ENCODE measurements at places on chromosomes 5 and 9. TPM values are rescaled to one million over a fixed set of nuclear protein-coding genes. Genes with fewer than 3 reads are reported as not detected.
A peak's percentile ranks its signal among the peaks of the same experiment; 100 is the strongest.

The CA9 gene
- 1.6 TPM for total RNA-seq

The ANKRD55 gene
- total RNA-seq = 0.74 TPM

The TMOD1 gene
- total RNA-seq = 3.8 TPM

The ABLIM3 gene
- total RNA-seq = 0.19 TPM

The SPINK6 gene
- total RNA-seq = not detected

The CDHR2 gene
- total RNA-seq = 0.81 TPM

The SVEP1 gene
- not detected for total RNA-seq

GRCh38 chr9:108854094-108854493 is 1.7 kb downstream of the ACTL7B start:
- no peaks in the 10 kb centered on the region for H3K36me3 ChIP-seq
- H3K27me3 ChIP-seq = peaks cover 12% of the 10 kb centered on the region
- no peak overlapping the region for H3K27ac ChIP-seq
- H3K4me1 ChIP-seq = no peaks in the 10 kb centered on the region
- H3K4me3 ChIP-seq = no peak overlapping the region

DNA sequence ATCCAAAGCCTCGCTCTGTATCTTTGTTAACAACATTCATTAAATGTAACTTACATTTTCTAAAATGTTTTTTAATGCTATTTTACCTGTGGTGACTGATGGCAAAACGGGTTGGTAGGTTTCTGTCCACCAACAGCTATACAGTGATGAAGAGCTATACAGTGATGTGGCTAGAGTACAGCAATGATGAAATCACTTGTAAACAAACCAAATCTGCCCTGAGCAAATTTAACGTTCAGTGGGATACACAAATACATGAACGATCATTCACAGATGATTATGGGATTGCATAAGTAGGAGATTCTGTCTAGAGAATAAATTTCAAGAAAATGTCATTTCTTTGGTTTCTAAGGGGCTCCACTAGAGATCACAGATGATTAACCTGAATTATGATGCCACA is 132.7 kb downstream of the MPDZ start:
- H3K4me3 ChIP-seq = no peak overlapping the region
- no peak overlapping the region for H3K27ac ChIP-seq
- H3K4me1 ChIP-seq = no peaks in the 10 kb centered on the region
- no peaks in the 10 kb centered on the region for H3K27me3 ChIP-seq

GRCh38 chr5:136057401-136058038 is 28.7 kb downstream of the TGFBI start:
- no peak overlapping the region for H3K27ac ChIP-seq
- no peak for DNase-seq
- no peaks in the 10 kb centered on the region for H3K27me3 ChIP-seq
- H3K4me1 ChIP-seq = no peaks in the 10 kb centered on the region
- no peaks in the 10 kb centered on the region for H3K36me3 ChIP-seq
- H3K4me3 ChIP-seq = no peak overlapping the region

DNA sequence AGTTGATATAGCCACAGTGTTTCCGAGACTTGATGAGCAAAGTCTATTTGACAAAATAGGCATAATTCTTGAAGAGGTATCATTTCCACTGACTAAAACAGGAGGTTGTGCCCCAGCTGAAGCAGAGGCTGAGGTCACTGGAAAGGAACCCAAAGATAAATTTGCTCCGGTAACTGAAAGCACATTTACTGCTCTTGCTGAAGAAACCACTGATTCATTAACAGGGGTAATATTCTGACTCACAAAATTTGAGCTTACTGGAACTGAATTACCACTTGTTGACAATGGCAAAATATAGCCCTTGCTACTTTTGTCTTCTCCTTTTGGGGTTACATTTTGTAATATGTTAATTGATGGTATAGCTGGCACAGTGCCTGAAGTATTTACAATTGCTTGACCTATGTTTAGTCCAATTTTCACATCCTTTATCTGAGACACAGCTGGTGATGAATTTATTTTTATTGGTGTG is 30.2 kb downstream of the MLANA start:
- peak; percentile 34 for DNase-seq
- H3K27me3 ChIP-seq = no peaks in the 10 kb centered on the region
- no peak overlapping the region for H3K4me3 ChIP-seq
- peak overlapping the region; percentile 93 for H3K27ac ChIP-seq
- H3K36me3 ChIP-seq = peaks cover 14% of the 10 kb centered on the region
- peaks cover 14% of the 10 kb centered on the region for H3K4me1 ChIP-seq

- H3K4me1 ChIP-seq = no peaks in the 10 kb centered on the region
- DNase-seq = no peak
- H3K27ac ChIP-seq = no peak overlapping the region
- H3K36me3 ChIP-seq = no peaks in the 10 kb centered on the region
- no peak overlapping the region for H3K4me3 ChIP-seq
Observed at GRCh38 chr5:5050801-5051200, 89.3 kb upstream of the ADAMTS16 start.

DNA sequence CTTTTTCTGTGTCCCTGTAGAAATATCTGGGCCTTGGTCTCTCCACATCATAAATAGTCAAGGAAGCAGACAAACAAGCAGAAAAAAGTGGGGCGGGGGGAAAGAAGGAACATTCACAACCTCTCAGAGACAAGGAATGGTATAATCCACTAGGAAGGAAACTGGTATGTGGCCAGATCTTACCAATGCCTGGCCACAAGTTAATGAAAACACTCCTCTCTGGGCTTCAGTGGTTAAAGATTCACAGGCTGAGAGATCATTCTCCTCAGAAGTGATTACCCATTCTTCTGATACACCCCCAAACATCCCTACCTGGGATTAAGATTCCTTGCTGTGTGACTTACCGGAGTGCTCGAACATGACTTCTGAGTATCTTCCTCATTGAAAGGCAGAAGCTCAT is 290.6 kb downstream of the MARCHF11 start:
- no peaks in the 10 kb centered on the region for H3K4me1 ChIP-seq
- no peak for DNase-seq
- no peaks in the 10 kb centered on the region for H3K27me3 ChIP-seq
- H3K36me3 ChIP-seq = no peaks in the 10 kb centered on the region
- no peak overlapping the region for H3K4me3 ChIP-seq

GRCh38 chr5:21810737-21811316 is 1042.3 kb downstream of the CDH12 start:
- H3K4me3 ChIP-seq = no peak overlapping the region
- H3K4me1 ChIP-seq = no peaks in the 10 kb centered on the region
- H3K36me3 ChIP-seq = no peaks in the 10 kb centered on the region
- no peak overlapping the region for H3K27ac ChIP-seq
- H3K27me3 ChIP-seq = no peaks in the 10 kb centered on the region
- no peak for DNase-seq

- no peak overlapping the region for H3K27ac ChIP-seq
- DNase-seq = no peak
- no peaks in the 10 kb centered on the region for H3K4me1 ChIP-seq
- H3K4me3 ChIP-seq = no peak overlapping the region
- H3K36me3 ChIP-seq = no peaks in the 10 kb centered on the region
- no peaks in the 10 kb centered on the region for H3K27me3 ChIP-seq
Observed at GRCh38 chr5:33343676-33344327, 97.0 kb upstream of the TARS1 start.

- peaks cover 12% of the 10 kb centered on the region for H3K27me3 ChIP-seq
- no peak overlapping the region for H3K27ac ChIP-seq
- H3K4me3 ChIP-seq = no peak overlapping the region
- H3K4me1 ChIP-seq = no peaks in the 10 kb centered on the region
- DNase-seq = no peak
- H3K36me3 ChIP-seq = no peaks in the 10 kb centered on the region
Observed at GRCh38 chr9:69623276-69623675, 48.9 kb downstream of the APBA1 start.

GRCh38 chr5:1668141-1668721 is 131.4 kb downstream of the MRPL36 start:
- H3K36me3 ChIP-seq = no peaks in the 10 kb centered on the region
- peaks cover 68% of the 10 kb centered on the region for H3K27me3 ChIP-seq
- H3K4me3 ChIP-seq = peak overlapping the region; percentile 24

DNA sequence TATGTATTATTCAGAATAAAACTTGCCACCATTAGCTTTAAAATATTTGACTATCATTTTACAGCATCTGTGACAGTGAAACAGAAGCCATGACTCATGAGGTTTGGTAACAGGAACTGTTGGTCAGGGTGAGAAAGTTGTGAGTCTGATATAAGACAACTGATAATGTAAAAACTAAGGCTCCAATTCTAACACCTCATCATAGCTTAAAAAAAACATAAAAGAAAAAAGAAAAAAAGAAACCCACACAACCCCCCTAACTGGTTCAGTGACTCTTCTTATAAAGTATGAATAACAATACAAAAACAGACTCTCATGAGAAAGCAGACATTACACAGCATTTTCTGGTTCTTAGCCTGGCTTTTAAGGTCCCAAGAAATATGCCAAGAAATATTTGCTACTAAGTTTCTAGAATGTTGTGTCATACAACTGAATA is 85.8 kb downstream of the MRPS27 start:
- peak overlapping the region; percentile 82 for H3K27ac ChIP-seq
- H3K36me3 ChIP-seq = peaks cover 25% of the 10 kb centered on the region
- H3K4me3 ChIP-seq = no peak overlapping the region
- DNase-seq = peak; percentile 22
- H3K4me1 ChIP-seq = peaks cover 36% of the 10 kb centered on the region

DNA sequence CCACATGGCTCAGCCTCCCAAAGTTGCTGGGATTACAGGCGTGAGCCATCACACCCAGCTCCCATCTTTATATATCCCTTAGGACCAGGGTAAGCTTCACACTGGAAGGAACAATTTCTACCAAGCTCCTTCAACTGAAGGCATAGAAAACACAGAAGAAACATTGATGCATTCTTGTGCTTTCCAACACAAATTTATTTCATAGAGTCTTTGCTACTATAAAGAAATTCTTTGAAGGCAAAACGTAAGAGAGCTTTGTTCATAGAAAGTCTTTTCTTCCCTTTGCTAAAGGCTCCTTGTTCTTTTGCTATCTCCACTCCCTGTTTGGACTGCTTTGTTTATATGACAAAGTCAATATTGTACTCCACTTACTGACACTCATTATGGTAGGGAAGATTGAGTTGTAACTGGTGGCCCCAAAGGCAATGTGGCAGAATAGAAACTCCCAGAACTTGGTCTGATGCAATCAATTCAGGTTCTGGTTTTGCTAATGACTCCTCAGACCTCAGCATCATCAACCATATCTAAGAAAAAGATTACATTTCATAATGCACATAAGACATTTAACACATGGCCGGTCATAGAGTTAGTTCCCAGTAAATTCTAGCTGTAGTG is 97.4 kb upstream of the CLINT1 start:
- H3K36me3 ChIP-seq = peaks cover 2% of the 10 kb centered on the region
- H3K4me1 ChIP-seq = peaks cover 13% of the 10 kb centered on the region
- H3K27me3 ChIP-seq = peaks cover 5% of the 10 kb centered on the region
- peak; percentile 25 for DNase-seq
- H3K4me3 ChIP-seq = no peak overlapping the region

GRCh38 chr5:102049517-102049916 is 246.6 kb downstream of the SLCO4C1 start:
- DNase-seq = no peak
- no peaks in the 10 kb centered on the region for H3K4me1 ChIP-seq
- no peak overlapping the region for H3K27ac ChIP-seq
- no peak overlapping the region for H3K4me3 ChIP-seq
- H3K27me3 ChIP-seq = no peaks in the 10 kb centered on the region
